ENCODE measurements at places on chromosomes 16 and 17.

DNA sequence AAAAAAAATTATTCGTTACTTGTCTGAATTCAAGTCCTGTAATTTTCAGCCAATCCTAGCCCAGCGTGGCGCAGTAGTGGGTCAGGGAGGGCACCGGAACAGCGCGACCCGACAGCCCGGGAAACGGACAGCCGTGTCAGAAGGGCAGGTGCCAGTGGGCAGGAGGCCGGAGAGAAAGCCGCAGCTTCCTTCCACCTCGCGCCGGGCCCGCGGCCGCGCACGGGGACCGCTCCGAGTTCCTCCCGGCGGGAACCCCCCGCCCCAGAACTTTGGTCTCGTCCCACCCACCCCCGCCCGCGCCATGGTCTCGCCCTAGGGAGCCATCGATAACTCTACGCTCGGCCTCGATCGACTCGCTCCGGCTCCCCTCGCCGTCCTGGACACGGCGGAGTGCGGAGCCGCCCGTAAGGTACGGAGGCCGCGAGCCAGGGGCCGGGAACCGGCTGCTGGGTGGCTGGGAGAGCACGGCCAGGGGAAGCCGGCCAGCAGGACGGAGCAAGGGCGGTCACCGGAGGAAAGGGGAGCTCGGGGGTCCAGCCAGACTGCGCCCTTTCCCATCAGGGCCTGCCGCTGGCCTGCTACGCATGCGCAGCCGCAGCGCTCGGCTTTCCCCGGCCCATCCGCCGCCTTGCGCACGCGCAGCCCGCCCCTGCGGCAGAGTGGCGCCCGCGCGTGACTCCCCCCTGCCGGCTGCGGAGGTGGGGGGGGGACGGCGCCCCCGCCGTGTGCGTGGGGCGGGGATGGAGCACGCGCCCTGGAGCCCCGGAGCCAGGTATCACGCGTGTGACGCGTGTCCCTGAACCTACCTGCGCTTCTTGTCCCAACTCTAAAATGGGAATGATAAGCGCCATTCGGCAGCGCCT is at the start of gene MLST8:
MLST8 (plus strand) TSS at position 351 of the 863 bp plus-strand sequence. CDS start 632 bp downstream, outside the sequence.
- peak; percentile 79 for DNase-seq

DNA sequence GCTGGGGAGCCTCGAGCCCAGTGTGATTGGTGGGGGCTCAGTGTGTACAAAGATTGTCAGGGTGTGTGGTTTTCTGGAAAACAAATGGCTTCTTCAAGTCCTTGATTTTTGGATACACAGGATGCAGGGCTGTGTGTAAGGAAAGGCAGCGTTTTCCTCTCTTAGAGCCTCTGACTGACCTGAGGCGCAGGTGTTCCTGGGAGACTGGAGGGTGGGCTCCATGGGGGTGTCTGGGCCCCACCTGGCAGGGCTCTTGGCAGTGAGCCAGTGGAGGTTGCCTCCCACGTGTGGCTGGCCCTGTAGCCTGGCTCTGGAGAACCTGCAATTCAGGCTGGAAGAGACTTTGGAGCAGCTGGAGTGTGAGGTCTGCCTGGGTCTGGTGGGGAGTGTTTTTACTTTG is 5.0 kb downstream of the FOXK2 start:
- DNase-seq, result no peak

GRCh38 chr17:9050801-9051401 is 29.6 kb downstream of the NTN1 start:
- no peak for DNase-seq

DNA sequence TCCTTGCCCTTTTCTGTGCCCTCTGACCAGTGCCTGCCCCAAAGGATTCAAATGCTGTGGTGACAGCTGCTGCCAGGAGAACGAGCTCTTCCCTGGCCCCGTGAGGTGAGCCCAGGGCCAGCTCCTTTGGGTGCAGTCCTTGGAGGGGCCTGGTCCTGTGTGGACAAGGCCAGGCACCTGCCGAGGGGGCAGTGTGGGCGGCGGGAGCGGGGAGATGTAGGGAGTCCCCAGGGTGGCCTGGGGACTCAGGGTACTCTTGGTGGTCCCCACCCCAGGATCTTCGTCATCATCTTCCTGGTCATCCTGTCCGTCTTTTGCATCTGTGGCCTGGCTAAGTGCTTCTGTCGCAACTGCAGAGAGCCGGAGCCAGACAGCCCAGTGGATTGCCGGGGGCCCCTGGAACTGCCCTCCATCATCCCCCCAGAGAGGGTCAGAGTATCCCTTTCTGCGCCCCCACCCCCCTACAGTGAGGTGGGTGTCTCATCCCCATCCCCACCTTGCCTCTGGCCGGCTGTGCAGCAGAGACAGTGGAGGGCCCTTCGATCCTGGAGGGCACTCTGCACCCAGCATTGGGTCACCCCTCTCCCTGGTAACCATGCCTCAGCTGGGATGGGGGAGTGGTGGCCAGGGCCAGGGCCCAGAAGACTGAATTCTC is 4.4 kb downstream of the TMEM92 start:
- no peak for DNase-seq
